ENCODE measurements at places on chromosomes 13 and 19. TPM values are rescaled to one million over a fixed set of nuclear protein-coding genes. Genes with fewer than 3 reads are reported as not detected.

- no peak overlapping the region for H3K4me3 ChIP-seq
- H3K4me1 ChIP-seq, result peaks cover 33% of the 10 kb centered on the region
- H3K27ac ChIP-seq, result no peak overlapping the region
- H3K36me3 ChIP-seq, result peaks cover 13% of the 10 kb centered on the region
These were observed 12.5 kb downstream of the SAFB start for GRCh38 chr19:5635427-5635826.

- no peaks in the 10 kb centered on the region for H3K27me3 ChIP-seq
- H3K4me1 ChIP-seq, result no peaks in the 10 kb centered on the region
- no peak overlapping the region for H3K27ac ChIP-seq
- no peak for DNase-seq
- no peak overlapping the region for H3K4me3 ChIP-seq
These were observed 140.6 kb upstream of the STARD13 start for GRCh38 chr13:33426131-33426530.

DNA sequence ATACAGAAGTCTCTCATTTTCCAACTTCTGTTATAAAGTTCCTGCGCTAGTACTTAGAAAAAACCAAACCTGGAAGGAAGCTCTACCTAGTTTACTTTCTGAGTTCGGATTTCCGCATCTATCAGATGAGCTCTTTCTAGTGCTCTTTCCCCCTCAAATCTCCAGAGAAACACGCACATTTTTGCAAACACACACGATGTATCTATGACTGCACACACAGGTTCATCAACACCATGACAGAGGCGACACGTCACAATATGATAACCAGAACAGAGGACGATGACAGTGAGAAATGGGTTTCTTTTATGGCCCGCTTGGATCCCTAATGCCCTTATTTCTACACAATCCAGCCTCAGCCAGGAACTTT, 629 bp upstream of the LRRC63 start:
- peaks cover 43% of the 10 kb centered on the region for H3K4me1 ChIP-seq
- DNase-seq, result peak; percentile 68
- no peaks in the 10 kb centered on the region for H3K27me3 ChIP-seq
- peaks cover 3% of the 10 kb centered on the region for H3K36me3 ChIP-seq
- peak overlapping the region; percentile 85 for H3K4me3 ChIP-seq
- H3K27ac ChIP-seq, result peak overlapping the region; percentile 95

- H3K27ac ChIP-seq, result no peak overlapping the region
- no peak for DNase-seq
- no peaks in the 10 kb centered on the region for H3K4me1 ChIP-seq
- no peak overlapping the region for H3K4me3 ChIP-seq
These were observed 236.4 kb upstream of the PCDH9 start for GRCh38 chr13:67466569-67466968.

GRCh38 chr13:24134231-24134630, 26.3 kb upstream of the SPATA13 start:
- no peak overlapping the region for H3K4me3 ChIP-seq
- no peak for DNase-seq
- no peak overlapping the region for H3K27ac ChIP-seq
- H3K27me3 ChIP-seq, result peaks cover 2% of the 10 kb centered on the region

DNA sequence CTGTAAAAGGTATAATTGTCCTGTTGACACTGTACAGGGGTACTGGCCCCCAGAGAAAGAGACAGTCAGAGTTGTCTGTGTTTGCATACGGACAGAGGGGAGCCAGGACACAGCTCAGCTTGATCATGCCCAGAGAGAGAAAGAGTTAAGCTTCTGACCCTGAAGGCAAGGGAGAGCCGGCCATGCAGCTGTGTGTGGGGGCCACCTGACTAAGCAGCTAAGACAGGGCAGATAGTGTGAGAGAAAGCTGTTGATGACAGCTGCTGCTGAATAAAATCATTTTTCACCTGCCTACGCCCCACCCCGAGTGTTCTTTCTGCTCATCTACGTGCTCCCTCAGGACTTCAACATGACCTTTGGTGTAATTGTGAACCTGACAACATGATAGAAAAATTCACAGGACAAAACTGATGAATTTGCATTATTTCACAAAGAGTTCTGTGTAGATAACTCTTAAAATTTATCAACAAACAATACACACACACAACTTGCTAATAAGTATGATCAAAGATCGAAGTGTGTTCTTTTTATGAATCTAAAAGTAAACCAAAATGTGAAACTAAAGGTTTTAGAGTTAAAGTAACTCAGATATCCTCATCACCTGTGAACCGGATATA, 1294.3 kb upstream of the ATXN8OS start:
- H3K4me1 ChIP-seq, result no peaks in the 10 kb centered on the region
- no peaks in the 10 kb centered on the region for H3K27me3 ChIP-seq

DNA sequence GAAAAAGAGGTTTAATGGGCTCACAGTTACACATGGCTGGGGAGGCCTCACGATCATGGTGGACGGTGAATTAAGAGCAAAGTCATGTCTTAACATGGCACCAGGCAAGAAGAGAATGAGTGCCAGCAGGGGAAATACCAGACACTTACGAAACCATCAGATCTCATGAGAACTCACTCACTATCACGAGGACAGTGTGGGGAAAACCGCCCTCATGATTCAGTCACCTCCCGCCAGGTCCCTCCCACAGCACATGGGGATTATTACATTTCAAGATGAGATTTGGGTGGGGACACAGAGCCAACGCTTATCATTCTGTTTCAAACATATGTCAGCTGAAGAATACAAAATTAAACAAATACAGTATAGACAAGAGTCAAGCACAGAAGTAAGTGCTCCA, 165.1 kb downstream of the PCCA start:
- no peaks in the 10 kb centered on the region for H3K4me1 ChIP-seq
- H3K27me3 ChIP-seq, result no peaks in the 10 kb centered on the region
- no peak overlapping the region for H3K4me3 ChIP-seq
- no peak for DNase-seq
- no peak overlapping the region for H3K27ac ChIP-seq

DNA sequence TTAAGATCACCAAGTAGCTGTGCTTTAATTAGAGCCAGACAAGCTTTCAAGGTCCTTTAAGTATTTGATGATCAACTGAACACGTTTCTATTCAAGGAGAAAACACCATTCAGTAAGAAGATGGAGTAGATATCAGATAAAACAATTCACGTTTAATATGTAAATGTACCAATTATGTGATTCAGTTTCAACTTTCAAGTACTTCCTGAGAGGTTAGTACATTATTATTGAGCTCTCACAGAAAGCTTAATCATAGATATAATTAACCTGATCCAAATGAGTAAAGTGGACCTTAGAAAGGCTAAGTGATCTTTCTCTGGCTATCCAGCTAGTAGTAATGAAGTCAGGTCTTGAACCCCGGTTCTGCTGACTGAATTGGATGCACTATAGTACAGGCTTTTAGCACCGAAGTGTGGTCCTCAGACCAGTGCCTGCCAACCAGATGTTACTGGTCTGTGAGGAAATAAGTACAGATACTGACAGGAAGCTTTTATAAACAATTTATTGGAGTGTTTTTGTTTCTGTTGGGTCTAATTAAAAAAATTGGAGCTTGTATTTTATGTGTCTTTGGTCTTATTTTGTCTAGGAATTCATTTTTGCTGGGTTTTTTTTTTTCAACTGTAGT, 10.2 kb downstream of the CLN5 start:
- H3K36me3 ChIP-seq, result peaks cover 44% of the 10 kb centered on the region
- no peaks in the 10 kb centered on the region for H3K27me3 ChIP-seq
- H3K4me3 ChIP-seq, result no peak overlapping the region

DNA sequence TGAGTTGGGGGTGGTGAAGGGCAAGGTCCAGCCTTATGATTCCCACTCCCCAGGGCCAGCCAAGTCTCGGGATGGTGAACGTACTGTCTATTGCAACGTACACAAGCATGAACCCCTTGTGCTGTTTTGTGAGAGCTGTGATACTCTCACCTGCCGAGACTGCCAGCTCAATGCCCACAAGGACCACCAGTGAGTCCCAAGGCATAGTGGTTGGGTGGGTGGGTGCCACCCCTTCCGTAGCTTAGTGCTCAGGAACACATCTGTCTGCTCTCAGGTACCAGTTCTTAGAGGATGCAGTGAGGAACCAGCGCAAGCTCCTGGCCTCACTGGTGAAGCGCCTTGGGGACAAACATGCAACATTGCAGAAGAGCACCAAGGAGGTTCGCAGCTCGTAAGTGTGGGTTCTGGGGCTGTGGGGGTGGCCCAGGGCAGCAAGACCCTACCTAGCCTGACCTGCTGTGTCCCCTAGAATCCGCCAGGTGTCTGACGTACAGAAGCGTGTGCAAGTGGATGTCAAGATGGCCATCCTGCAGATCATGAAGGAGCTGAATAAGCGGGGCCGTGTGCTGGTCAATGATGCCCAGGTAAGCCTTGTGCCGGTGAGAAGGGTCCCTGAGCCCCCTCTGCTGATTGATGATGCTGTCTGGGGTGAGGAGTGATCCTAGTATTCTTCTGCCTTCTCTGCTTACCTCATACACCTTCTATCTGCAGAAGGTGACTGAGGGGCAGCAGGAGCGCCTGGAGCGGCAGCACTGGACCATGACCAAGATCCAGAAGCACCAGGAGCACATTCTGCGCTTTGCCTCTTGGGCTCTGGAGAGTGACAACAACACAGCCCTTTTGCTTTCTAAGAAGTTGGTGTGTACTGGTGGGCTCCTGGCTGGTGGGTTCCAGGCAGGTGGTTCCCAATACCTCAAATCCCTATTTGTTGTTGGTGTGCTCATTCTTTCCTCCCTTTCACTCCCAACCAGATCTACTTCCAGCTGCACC, 3.8 kb downstream of the TRIM28 start:
- H3K4me1 ChIP-seq, result peaks cover 44% of the 10 kb centered on the region
- H3K27ac ChIP-seq, result no peak overlapping the region
- H3K27me3 ChIP-seq, result no peaks in the 10 kb centered on the region
- no peak overlapping the region for H3K4me3 ChIP-seq
- no peak for DNase-seq
- H3K36me3 ChIP-seq, result peaks cover 60% of the 10 kb centered on the region

The TLE2 gene
- 1.00 TPM for total RNA-seq

The HRC gene
- total RNA-seq, result not detected

The ZNF729 gene
- not detected for total RNA-seq

The TRMT1 gene
- 58.3 TPM for total RNA-seq

Measured in activated CD4-positive, alpha-beta T cell treated with anti-CD3 and anti-CD28 coated beads, Interleukin-2, amount 10 ng/mL, durations not matched to agents 7 days and 5 days (primary cell).